Left colon (tissue), 2 donors: ENCODE measurements at places on chromosomes 11 and 22. TPM values are rescaled to one million over a fixed set of nuclear protein-coding genes. Genes with fewer than 3 reads are reported as not detected.

PRRG4 gene
- total RNA-seq = 15.8 TPM

- DNase-seq = peak; percentile 76
Measured at GRCh38 chr11:46272816-46273427, 4.5 kb upstream of the CREB3L1 start.

DNA sequence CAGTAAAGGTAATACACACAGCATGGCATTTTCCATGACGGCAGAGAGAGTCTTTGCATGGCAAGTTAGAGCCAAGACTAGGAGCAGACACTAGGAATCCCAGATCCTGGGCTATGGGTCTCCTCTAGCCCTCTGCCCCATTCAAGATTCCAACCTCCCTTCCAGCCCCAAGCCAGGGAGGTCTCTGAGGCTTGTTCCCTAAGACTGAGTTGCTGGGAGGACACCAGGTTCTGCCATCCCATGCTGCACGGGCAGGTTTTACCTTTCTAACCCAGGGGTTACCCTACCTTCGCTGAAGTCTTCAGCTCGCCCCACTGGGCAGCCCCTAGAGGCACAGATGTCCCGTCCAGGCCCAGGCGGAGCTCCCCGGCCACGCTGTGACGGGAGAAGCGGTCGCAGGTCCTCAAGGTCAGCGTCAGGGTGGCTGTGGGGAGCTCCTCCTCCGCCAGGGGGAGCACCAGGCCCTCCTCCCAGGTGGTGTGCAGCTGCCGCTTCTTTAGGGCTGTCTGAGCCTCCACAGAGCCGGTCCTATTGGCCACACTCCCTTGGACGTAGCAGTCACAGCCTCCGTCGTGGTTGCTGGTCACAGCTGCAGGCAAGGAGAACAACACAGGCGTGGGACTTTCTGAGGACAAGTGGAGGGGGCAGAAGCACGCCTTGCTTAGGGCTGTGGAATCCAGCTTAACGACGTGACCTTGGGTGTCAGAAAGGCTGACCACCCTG is 33.8 kb downstream of the SYT13 start:
- DNase-seq = peak; percentile 85

SPI1 gene
- total RNA-seq = 15.8 TPM

- DNase-seq = no peak
Measured at GRCh38 chr11:23536907-23537306, 676.6 kb upstream of the CCDC179 start.
